NCI-H187 treated with DMSO at 0.1 percent for 48 hours (cell line): ENCODE measurements at places on chromosomes 3 and 15.

DNA sequence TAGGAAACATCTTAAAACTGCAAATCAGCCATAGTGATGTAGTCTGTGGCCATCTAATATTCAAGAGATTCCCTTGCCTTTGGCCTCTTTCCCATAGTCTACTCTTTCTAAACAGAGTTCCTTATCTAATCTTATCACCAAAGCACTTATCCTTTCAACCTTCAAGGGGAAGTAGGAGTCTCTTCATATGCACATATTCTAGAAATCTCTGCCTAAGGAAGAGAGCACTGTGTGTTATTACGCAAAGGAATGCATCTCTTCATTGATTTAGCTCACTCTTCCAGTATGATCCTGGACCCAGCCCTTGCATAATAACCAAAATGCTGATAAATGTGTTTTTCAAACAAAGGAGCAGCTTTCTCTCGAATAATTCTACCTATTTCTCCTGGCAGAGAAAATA, 253.7 kb upstream of the TPRG1 start:
- no peak for DNase-seq

- DNase-seq = no peak
Measured at GRCh38 chr15:101035611-101036010, 116.5 kb downstream of the LRRK1 start.

- DNase-seq = no peak
Measured at GRCh38 chr3:178851564-178851963, 220.0 kb downstream of the ZMAT3 start.

GRCh38 chr3:179113903-179114302, 34.3 kb upstream of the PIK3CA start:
- no peak for DNase-seq

DNA sequence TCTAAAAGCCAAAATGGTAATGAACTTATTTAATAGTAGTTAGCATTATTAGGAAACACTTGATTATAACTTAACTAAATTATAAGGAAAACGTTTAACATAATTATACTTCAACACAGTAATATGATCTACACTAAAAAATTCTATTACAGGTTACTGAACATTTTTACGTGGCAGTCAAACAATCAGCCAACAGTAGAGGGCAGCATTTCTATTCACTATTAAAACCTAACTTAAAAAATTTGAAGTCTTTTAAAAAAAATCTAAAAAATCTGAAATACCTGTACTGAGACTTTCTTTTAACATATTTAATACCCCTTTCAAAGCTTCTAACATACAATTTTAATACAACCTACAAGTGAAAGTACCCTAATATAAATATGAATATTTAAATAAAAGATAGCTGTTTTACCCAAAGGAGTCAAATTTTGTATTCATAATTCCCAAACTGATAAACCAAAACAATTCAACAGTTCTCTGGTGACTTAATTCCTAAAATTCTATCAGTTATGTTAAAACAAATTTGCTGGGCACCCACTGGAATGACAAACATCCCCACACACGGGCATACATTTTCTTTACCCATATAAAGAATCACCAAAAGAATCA, 41.5 kb downstream of the DLG1 start:
- no peak for DNase-seq

DNA sequence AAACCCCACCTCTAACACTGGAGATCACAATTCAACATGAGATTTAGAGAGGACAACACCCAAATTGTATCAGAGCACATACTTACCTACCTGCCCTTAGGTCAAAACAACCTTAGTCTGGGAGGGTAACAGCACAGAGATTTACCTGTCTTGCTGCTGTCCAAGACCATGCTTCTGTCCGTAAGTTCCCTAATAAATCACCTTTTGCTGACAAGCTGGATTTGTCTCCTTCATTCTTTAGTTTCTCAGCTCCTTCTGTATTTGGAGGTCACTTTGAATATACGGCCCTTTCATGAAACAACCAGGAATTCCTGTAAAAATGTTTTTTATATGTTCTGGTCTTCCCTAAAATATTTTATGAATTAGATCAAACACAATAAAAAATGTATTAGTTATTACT, 1.6 kb upstream of the ABHD5 start:
- DNase-seq = no peak

DNA sequence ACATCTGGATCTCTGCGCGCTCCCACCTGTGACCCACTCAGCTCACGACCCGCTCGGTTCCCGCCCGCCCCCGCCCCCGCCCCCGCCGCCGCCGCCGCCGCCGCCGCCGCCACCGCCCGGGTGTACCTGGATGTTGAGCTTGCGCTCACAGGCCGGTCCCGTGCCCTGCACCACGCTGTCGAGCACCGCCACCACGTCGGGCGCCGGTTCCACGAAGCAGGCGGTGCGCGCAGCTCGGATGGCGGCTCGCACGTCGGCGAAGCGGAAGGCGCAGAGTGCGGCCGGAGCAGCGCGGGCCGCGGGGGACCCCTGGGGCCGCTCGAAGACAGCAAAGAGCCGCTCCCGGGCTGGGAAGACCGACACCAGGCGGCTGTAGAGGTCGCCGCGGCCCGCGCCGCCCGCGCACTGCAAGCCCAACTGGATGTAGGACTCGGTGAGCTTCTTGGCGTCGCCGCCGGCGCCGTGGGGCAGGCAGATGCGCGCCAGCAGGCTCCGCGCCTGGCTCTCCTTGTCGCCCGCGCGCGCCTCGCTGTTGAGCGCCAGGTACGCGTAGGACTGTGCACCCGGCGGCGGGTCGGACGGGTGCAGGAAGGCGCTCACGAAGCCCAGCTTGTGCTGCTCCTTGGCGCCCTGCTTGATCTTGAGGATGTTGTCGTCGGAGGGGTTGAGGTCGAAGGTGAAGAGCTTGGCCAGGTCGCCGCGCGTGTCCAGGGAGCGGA, 1.1 kb downstream of the PLXND1 start:
- no peak for DNase-seq

GRCh38 chr15:44028349-44028748, 166.7 kb downstream of the FRMD5 start:
- no peak for DNase-seq

DNA sequence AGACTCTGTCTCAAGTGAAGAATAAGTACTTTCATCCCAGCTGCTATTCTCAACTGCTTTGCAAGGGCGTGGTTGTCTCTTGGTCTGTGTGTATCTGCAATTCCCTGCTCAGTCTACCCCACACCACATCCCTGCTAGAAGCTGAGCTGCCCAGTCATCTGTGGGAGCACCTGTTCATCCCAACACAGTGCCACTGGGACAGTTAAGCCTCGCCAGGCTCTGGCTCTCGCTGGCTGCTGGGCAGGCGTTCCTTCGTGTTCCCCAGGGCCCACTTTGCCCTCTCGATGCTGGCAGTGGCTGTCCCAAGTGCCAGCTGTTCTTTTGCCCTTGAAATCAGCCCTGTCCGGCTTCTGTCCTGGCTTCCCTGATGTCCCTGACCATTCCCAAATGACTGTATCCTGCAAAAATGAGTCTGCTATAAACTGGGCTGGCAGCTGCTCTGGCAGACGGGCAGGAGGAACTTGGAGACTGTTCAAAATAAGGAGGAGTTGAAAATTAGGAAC, 91.6 kb upstream of the KLHL25 start:
- no peak for DNase-seq

GRCh38 chr3:109545746-109546145, 208.4 kb upstream of the DPPA4 start:
- DNase-seq = no peak

- no peak for DNase-seq
Measured at GRCh38 chr15:60374209-60374608, 23.6 kb downstream of the ANXA2 start.

- no peak for DNase-seq
Measured at GRCh38 chr3:147410116-147410525, 956 bp downstream of the ZIC1 start.

DNA sequence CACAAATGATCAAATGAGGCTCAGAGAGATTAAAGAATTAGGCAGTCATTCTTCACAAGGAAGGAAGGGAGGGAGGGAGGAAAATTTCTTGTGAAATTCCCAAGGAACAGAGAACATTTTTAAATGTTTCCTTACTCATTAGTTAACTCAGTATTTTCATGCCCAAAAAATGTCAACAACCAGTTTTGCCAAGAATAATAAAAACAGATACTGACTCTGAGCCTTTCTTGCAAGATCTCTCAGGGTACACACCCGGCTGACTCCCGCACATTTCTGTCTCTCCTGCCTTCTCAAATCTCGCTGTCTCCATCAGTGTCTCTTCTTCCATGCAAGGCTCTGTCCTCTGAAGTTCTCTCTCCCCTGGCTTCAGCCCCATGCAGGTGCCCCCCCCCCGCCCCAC, 265.9 kb downstream of the TJP1 start:
- no peak for DNase-seq

- DNase-seq = no peak
Measured at GRCh38 chr3:156655819-156656550, 18.4 kb upstream of the TIPARP start.

GRCh38 chr3:104635872-104636580, 730.7 kb upstream of the ALCAM start:
- DNase-seq = no peak

GRCh38 chr3:57057351-57057750, 3.1 kb upstream of the SPATA12 start:
- DNase-seq = no peak

- no peak for DNase-seq
Measured at GRCh38 chr3:138862924-138863775, 28.4 kb upstream of the PIK3CB start.

DNA sequence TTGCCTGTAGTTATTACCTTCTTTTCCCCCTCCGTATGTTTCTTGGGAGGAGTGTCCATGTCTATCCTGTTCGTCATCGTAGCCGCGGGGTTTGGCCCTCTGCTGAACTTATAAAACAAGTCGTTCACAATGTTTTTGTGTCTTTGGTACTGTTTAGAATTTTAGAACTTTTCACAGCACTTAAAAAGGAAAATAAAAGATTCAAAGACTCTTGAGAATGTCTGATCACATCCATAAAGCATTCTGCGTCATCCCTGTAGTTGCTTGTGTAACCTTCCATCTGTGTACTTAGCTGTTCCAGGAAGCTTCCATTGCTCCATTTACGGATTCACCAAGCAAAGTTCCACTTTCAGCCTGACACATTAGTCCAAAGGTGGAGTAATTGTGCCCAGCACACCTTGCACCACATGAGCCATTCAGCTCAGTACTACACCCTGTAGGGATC, 677.1 kb upstream of the NR2F2 start:
- DNase-seq = no peak

DNA sequence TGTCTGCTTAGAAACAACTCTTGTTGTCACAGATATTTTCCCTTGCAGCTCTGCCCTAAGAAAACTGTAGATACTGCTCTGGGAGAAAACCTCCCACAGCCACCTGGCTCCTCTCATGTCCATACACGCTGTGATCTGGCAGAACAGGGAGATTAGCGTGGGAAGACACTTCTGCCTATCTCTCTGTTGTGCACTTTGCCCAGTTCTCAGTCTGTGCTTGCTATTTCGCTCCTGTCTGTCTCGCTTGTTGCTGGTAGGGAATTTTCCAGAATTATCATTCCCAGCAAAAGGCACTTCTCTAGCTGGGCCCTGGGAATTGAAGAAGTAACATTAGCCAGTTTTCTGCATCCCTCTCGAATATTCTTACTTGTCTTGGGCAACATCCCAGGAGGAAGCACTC, 8.1 kb upstream of the GATM start:
- no peak for DNase-seq

DNA sequence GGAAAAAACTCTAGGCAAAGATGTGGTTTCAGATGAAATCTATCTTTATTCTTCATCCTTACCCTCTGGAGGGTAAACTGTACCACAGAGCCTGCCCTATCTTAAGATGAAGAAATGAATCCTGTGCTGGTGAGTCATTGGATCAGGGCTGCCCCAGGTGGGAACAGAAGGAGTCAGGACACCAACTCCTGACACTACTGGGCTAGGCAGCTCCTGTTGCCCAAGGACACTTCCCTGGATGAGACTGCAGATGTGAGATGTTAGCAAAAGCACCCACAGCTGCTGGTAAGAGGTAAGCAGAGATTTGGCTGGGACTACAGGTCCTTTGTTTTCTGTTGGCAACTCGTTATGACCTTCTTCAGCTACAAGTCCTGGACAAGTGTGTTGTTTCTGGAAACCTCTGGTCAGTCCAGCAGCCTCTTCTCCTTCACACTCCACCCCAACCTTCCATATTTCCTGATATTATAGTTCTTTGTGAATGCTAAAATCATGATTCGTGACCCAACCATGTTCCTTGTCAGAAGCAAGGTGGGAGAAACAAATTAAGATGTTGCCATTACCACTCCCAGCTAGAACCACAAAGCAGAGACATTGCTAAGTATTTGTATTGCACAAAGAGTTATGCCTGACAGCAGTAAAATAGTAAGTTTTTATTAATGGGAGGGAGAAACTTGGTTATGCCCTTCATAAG, 104.2 kb upstream of the TGFBR2 start:
- DNase-seq = no peak

GRCh38 chr3:127990051-127990450, 62.2 kb upstream of the SEC61A1 start:
- DNase-seq = no peak

DNA sequence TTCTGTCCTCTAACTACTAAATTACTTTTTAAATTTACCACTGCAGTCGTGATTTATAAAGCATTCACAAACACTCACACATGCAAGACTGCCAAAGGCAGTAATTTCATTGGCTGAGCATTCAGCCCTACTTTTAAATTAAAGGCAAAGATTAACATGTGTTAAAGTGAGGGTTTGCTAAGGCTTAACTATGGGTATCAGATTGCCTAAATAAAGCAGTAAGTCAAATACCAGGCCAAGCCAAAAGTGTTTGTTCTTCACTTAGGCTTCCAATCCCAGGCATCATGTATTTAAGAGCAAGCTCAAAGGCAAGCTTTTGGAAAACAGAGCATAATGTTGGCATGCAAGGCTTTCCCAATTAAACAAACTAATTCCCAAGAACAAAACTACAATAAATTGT, 187.3 kb downstream of the SUCNR1 start:
- no peak for DNase-seq

DNA sequence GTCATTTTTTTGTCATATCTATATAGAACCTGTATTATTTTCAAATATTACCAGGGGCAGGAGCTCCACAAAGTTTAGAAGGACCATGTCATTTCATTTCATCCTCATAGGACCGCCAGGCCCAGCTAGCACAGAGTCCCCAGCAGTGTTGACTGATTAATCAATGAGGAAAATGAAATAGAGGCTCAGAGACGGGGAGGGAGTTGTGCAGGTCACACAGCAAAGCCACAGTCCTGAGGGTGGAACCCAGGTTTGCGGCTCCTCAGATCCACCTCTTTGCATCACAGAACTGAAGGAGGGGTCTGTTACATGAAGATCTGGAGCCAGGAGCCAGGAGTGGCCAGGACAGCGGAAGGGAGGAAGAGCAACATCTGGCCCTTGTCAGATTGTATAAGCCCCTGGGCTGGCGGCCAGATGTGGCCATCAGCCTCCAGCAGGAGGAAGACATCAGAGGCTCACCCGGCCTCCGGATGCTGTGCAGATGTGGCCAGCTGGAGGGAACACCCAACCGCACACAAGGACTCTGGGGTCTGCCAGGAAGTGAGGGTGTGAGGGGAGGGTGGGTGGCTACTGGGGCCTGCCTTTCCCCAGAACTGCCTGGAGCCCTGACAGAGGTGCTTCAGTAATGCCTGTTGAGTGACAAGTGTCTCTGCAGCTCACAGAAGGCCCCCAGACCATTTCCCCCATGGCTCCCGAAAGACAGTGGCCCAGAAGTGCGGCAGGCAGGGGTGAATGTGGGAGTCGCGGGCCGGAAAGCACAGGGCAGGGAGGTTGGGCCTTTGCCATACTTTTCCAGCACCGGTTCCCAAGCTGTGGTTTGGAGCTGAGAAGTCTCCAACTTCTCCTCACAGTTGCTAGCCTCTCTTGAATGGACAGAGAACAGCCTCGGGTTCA, 21.3 kb downstream of the EFCC1 start:
- no peak for DNase-seq

- no peak for DNase-seq
Measured at GRCh38 chr3:59374818-59375211, 325.0 kb upstream of the CFAP20DC start.

- no peak for DNase-seq
Measured at GRCh38 chr3:43005253-43005652, 26.1 kb downstream of the GASK1A start.
